Activated CD4-positive, CD25-positive, alpha-beta regulatory T cell (primary cell): ENCODE measurements at places on chromosomes 3 and 15.

GRCh38 chr3:189632242-189632641 is 1.1 kb downstream of the TP63 start:
- DNase-seq: no peak

DNA sequence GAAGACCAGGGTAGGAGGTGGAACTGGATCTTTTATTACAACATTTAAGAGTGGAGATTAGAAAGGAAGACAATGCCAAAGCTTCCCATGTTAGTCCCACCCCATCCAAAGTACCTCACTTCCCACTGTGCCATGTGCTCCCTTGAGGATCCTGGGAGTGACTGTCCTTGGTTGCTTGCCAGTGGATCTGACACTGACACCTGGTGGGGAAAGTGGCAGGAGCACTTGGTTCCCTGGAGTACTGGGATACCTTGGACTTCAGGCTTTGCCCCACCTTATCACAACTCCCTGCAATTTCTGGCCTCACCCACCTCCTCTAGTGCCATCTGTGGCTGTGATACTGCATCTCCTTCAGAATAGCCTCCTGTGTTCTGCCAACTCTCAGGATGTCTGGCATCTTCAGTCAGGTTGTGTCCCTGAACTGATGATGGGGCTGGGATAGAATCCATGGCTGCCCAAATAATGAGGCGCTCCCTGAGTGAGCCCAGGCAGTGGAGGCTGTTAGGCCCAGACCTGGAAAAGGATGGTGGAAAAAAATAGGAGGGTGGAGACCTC is 1.3 kb downstream of the ELL3 start:
- no peak for DNase-seq

DNA sequence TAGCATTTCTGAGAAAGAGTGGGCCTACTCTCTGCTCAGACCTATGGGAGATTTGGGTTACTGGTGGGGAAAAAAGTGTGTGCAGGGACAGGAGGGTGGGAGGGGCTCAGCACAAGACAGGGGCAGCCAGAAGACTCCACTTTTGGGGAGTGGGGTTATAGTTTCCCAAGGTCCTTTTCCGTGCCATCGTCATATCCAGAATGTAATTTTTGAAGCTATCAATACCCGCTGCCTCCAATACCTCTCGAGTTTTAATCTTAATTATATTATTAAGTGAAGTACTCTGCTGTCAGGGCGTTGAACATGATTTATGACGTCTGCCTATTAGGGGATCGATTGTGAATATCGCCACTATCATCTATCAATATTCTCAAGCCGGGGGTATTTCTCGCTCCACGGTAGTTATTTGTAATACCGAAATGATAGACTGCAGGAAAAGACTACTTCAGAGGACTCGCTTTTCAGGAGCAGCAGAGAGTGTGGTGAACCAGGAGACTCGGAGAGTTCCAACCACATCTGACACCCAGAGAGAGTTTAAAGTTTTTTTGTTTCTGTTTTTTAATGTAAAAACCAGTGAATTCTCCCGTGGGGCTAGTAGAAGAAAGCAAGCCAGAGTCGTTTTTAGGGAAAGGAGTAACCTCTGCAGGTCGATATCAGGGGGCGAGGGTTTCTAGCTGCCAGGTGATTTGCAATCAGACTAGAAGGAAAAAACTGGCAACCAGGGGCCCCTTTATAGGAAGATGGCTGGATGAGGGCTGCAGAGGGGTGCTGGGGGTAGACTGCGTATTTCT is 20.6 kb downstream of the NR2F2 start:
- DNase-seq: no peak

GRCh38 chr3:140319739-140320138 is 358.1 kb upstream of the TRIM42 start:
- no peak for DNase-seq

- no peak for DNase-seq
Measured at GRCh38 chr15:99669250-99669649, 64.0 kb downstream of the LYSMD4 start.

- no peak for DNase-seq
Measured at GRCh38 chr3:101148001-101148400, 154.8 kb upstream of the ABI3BP start.

- no peak for DNase-seq
Measured at GRCh38 chr3:174822320-174822719, 36.8 kb upstream of the NAALADL2 start.

DNA sequence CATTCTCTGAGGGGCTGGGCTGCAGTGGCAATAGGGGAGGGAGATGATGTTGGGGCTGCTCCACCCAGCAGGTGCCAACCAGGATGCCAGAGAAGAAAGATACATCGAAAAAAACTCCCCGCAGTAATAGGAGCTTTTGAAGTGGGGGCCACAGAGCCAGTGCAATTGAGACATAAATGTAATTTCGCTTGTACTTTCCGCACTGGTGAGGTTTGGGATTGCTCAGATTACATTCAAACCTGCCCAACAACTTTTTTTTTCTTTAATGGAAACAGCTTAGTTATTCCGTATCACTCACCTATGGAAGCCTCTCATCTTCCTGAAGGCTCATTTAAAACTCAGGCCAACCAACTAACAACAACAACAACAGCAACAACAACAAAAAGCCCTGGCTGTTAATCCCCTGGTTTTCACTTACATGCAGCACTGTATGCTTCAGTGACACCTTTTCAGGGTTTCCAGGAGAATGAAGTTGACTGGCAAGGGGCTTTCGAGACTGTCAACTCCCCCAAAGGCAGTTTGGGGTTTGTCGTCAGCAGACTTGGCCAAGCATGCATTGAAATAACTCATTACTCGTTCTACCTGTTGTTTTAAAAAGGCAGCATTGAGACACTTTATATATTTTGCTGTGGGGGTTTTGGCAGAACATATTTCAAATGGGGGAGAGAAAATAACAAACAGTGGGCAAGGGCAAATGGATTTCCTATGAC is 163.8 kb downstream of the EBLN2 start:
- DNase-seq: no peak

DNA sequence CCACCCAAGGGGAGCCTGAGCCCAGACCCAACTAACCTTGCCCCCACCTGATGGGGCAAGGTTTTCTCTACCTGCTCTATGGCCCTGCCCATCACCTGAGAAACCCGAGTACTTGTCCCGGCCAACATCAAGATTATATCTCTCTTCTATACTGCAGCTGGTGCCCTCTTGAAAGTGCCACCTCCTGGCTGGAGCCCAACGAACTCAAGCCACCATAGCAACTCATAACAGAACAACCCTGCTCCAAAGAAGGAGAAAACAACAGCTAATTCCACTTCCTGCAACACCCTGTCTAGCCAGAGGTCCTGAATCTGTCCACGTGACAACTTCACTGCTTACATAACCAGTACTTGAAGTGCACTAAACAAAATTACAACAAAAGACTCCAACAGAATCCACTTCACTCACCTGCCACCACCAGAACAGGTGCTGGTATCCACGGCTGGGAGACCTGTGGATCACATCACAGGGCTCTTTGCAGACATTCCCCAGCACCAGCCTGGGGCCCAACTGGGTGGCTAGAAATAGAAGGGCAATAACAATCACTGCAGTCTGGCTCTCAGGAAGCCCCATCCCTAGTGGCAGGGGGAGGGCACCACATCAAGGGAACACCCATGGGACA is 49.2 kb downstream of the PIERCE2 start:
- no peak for DNase-seq

- no peak for DNase-seq
Measured at GRCh38 chr15:25397100-25397499, 41.7 kb downstream of the UBE3A start.

DNA sequence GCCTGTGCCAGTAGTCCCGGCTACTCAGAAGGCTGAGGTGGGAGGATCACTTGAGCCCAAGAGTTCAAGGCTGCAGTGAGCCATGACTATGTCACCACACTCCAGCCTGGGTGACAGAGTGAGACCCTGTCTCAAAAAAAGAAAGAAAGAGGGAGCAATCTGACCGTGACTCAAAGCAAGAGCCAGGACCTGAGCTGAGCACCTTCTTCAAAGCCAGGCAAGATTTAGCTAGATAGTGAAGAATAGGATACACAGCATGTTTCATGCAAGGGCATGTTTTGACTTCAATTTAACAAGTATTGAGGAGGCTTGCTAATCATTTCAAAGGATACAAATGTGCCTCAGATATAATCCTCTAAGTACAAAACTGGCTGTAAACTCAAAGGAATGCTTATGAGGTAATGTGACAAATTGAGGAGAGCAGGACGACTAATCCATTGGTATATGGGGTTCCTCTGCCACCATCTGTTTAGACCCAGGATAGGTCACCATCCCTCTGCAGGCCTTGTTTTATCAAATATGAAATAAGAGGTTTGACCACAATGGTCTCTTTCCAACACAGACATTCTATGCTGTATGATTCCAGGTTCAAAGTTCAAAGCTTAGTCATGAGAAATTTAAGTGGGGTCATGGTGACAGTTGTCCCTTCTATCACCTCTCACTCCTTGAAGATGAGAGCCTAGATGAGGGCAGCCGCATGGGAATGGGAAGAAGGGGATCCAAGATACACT is 33.2 kb downstream of the RAB27A start:
- no peak for DNase-seq

GRCh38 chr15:78502641-78503040 is 4.7 kb upstream of the HYKK start:
- no peak for DNase-seq

DNA sequence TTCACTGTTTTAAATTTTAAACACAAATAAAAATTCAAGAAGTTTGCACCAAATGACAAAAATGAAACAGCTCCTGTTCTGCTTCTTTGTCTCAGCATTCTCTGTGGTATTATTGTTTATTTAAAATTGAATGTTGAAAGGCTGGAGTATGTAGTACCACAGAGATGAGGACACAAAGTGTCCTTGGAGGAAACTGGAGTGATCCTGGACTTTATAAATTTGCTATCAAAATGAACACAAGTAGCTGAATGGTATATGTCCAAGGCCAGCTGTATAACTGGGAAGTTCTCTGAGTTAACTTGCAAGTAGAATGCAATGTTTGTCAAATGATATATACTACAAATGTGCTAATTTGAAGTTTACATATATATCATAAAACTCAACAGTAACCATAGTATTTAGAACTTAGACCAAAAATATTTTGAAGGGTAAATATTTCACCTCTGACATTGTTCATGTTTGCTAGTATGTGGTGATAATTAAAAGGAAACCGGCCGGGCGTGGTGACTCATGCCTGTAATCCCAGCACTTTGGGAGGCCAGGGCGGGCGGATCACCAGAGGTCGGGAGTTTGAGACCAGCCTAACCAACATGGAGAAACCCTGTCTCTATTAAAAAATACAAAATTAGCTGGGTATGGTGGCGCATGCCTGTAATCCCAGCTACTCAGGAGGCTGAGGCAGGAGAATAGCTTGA is 12.3 kb downstream of the BTLA start:
- no peak for DNase-seq

DNA sequence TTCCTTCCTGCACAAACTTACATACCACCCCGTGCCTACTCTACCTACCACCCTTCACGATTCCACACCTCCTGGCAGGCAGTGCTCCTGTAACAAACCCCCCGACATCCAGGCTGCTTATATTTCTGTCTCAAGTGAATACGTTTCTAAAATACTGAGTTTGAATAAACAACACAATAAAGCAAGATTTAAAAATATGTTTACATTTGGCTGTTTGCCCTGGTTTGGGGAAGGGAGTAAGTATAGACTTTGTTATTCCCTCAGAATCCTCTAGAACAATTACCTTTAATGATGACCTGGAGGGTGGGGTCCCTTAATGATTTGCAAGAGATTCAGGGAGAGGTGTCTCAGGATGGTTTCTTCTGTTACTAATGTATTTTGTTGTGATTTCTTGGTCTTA is 402.6 kb upstream of the TBL1XR1 start:
- no peak for DNase-seq

GRCh38 chr3:147421184-147421912 is 12.2 kb downstream of the ZIC1 start:
- DNase-seq: no peak

GRCh38 chr3:64332459-64333350 is 107.4 kb upstream of the PRICKLE2 start:
- no peak for DNase-seq

GRCh38 chr3:42666022-42666421 is 12.5 kb downstream of the ZBTB47 start:
- no peak for DNase-seq

GRCh38 chr3:50274371-50275104 is 4.3 kb upstream of the LSMEM2 start:
- peak; percentile 41 for DNase-seq

DNA sequence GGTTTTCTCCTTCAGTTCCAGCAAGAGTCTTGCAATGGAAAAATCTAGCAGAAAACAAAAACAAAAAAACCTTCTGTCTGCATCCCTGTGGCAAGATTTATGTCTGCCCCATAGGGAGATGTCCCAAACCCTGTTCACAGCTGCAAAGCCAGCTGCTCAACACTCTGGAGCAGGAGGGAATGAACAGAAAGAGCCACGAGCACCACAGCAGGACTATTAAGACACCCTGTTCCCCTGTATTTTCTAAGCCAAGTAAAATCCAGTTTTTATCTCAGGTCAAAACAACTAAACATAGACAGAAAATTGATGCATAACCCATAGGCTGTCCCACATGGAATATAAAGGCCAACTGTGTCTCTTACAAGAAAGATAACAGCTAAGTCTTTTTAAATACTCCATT is 357.9 kb downstream of the LSAMP start:
- DNase-seq: no peak

DNA sequence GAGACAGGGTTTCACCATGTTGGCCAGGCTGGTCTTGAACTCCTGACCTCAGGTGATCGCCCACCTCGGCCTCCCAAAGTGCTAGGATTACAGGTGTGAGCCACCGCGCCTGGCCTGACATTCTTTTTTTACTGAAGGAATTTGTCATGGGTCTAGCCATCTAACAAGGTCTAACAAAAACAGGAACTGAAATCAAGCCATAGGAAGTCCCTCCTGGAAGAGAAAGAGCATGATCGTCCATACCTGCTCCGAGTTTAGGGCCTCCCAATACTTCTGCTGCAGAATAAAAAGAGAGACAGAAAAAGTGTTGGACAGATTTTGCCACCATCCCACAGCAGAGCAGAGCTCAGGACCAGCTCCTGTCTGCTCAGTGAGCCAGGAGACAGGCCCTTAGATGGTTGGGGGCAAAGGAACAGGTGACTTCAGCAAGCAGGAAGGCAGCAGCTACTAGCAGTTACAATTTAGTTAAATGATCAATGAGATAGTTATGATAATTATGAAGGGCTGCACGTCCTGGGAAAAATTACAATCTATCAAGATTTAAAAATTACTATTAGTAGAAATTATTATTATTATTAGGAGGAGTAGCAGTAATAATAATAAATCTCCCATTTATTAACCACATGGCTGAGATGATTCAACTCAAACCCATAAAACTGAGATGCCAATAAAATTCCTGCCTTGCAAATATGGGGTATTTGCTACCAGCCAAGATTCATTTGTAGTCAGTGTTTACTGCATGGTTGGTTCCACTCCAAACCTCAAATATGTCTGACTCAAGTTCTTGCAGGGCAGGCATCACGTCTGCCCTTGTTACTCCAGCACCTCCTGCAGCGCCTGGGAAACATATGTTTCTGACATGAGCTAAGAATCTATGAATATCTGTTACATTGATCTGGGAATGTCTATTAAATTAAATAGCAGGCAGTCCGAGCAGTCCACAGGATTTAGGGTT is 40.1 kb downstream of the TMEM44 start:
- no peak for DNase-seq

GRCh38 chr3:108328821-108329486 is 32.6 kb downstream of the HHLA2 start:
- DNase-seq: no peak

GRCh38 chr15:45670511-45670910 is 35.7 kb downstream of the SQOR start:
- DNase-seq: no peak

GRCh38 chr3:9957214-9957613 is 5.0 kb upstream of the PRRT3 start:
- no peak for DNase-seq

- DNase-seq: no peak
Measured at GRCh38 chr15:76337696-76338485, 1.3 kb downstream of the ISL2 start.

- DNase-seq: no peak
Measured at GRCh38 chr3:122025296-122025695, 3.2 kb upstream of the ILDR1 start.
